Renal cortical epithelial cell (primary cell): ENCODE measurements at places on chromosomes 2 and 18.

DNA sequence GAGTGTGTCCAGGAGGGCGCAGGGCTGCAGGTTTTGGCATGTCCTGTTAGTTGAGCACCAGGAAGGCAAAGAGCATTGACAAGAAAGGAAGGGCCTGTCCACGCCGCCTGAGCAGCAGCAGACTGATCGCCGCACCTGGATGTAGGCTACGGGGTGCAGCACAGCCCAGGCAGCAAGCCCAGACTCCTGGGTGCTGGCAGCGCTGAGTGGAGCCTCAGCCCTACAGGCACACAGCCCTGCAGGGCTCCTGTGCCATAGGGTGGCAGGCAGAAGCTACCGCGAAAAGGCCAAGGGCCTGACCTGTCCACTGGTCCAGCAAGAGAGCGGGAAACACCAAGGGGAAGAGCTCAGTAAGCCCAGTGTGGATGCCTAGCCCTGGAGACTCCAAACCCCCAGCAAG is 198.0 kb downstream of the HDAC4 start:
- DNase-seq: no peak

DNA sequence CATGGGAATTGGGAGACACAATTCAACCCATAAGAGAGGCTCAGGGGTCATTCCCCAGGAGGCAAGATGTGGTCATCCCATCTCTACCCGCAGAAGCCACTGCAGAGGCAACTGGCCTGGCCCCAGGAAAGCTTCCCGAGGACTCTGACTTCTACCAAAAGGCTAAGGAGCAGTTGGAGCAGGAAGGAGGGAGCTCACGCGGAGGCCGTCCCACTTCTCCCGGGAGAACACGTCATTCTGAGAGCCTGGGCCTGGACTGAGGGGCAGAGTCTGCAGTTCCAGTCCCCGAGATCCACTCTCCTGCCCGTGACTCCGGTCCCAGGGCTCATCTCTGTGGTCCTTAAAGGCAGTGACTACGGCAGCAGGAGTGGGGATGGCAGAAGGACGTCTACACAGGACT is 69.0 kb upstream of the TAF1B start:
- no peak for DNase-seq

- DNase-seq: peak; percentile 65
Observed at GRCh38 chr2:150478200-150478974, 9.1 kb downstream of the RND3 start.

DNA sequence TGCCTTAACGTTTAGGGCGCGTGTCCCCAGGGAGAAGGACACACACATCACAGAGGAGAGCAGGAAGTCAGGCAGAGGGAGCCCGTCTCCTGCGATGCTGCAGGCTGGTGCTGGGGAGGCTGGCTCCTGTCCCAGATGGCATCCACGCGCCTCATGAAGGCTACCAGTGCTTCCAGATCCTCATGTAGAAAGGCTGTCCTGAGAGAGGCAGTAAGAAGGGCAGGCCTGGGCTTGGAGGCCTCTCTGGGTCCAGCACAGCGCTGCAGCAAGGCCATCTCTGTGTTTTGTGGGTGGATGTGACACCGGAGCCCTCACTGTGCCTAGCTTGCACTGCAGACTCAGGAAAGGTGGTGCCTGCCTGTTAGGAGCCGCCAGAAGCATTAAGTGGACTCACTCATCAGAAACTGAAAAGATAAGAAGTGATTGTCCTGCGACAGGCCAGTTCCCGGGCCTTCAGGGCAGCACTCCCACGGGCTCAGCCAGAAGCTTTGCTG is 62.7 kb downstream of the FAM168B start:
- no peak for DNase-seq

DNA sequence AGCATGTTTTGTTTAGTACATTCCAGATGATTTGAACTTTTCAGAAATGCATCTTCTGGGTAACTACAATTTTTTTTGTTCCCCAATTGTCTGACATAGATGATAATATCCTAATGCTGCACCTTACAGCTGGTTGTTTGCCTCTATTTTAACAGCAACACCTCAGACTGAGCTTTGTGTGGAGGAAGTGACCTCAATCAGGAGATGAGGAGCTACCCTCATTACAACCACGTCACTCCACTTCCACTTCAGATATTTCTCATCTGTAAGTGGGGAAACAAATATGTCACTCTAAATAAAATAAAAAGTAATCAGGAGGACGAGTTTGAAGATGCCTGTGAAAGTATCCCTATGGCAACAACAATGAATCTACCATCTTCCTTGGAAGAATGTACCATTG is 12.1 kb upstream of the SRSF7 start:
- no peak for DNase-seq

DNA sequence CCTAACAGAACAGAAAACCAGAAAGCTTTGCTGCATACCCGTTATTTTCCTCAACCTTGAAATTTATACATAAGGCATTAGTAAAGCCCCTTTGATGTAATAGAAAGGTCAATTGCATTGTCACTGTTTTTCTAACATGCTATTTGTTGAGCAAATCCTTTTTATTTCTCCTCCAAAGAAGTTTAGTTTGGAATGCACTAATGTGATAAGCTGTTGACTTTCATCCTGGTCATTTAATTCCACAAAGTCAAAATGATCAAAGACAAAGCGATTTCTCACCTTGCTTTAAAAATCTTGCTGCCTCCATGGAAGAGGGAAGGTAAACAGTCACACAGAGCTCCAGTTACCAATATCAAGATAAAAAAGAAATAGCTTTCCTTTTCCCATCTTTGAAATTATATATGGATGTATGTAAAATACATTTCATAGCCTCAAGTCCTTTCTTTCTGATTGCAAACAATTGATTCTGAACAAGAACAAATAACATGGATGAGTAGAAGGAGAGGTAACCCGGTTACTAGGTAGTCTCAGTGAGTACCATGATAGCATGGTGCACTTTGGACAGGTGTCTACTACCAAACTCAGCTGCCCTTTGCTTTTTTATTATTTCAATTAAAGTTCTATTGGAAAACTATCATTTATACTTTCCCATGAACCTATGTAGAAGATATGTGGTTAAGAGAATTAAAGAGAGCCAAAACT is 452.7 kb downstream of the STK39 start:
- no peak for DNase-seq

DNA sequence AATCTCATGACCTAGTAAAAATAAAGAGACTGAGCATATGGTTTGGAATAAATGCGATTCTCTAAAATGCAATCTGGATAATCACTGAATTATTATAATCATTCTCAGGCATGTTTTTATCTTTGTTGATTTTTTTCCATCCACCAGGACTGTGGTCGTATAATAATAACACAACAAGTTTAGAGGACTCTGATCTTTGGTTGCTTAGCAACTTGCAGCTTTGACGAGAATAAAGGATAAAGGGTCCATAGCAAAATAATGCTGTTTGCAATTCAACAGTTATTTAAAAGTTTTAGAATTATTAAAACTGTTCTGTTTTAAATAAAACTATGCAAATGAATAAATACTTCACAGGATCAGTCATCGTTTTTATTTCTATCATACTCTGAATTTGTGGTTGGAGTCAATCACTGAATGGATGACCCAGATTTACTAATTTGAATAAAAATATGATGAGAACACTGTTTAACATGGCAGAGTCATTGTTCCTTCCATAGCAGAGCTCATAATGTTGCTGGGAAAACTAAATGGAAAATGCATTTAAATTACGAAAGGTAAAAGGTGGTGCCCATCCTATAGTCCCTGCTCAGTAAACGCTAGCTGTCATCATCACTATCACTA is 29.3 kb downstream of the DNER start:
- no peak for DNase-seq

- no peak for DNase-seq
Observed at GRCh38 chr2:33652830-33653229, 53.7 kb upstream of the FAM98A start.

GRCh38 chr2:233973786-233974185 is 56.6 kb downstream of the TRPM8 start:
- DNase-seq: no peak

GRCh38 chr2:192307530-192307929 is 112.8 kb upstream of the TMEFF2 start:
- DNase-seq: no peak
